Fibroblast of mammary gland (primary cell): ENCODE measurements at places on chromosomes 5 and 9.

DNA sequence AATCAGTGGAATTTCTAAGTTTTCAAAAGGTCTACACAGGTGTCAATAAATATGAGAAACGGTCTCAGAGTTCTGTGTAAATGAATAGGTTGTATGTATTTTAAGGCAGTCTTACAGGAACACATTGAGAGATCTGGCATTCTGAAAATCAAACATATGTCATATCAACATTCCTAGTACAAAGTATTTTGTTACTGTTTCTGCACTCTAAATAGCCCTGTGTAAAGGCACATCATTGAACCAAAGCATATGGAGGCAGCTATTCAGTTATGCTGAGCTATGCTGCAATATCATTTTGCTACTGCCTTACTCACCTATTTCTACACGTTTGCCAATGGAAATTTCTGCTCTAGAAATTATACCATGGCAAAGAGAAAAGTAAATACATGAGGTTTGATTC is 379.1 kb downstream of the KIAA0825 start:
- DNase-seq, result no peak

DNA sequence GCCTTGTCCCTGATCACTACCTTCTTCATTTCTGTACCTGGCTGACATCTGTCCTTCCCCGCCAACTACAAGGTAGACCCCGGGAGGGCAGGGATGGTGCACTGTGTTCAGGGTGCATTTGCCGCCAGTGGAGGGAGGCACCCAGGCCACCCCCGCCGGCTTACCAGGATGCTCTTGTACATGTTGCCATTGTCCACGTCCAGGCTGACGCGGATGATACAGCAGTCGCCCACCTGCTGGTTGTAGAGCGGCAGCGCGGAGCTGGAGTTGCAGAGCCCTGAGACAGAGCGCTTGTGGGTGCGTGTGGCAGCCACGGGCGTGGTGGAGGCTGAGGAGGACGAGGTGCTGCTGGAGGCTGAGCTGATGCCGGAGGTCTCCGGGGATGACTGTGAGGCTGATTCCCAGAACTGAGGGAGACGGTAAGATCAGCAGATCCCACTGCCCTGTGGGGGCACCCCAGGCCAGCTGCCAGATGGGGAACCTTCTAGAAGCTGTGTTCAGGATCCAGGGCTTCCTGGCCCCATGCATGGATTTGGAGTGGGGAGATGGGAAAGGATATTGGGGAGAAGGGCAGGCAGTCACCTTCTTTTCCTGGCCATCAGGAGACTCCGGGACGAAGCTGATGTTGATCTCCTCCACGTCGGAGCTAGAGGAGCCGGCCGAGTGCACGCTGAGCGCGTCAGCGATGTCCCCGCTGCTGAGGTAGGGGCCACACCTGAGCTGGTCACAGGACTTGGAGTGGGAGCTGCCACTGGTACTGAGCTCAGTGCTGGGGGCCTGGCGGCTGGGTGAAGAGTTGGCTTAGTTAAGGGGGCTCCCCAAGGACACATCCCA is 19.5 kb downstream of the RALGDS start:
- no peak for DNase-seq

DNA sequence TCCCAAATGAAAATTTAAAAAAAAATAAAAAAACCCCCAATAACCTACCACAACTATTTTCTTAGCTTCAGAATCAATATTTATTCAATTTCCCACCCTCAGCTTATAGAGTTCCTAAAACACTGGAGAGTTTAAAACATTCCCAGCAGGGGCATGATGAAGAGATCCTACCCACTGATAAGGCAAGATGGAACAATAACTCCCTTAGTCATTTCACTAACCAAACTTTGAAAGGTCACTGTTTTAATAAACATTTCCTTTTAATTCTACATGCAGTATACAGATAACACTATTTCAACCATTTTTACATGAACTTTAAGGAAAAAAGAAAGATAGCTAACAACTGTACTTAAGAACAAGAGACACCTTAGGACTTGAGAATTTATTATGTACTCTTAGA is 34.9 kb upstream of the ACOT12 start:
- no peak for DNase-seq

- no peak for DNase-seq
These were observed 344.6 kb downstream of the PDE4D start for GRCh38 chr5:59548807-59549357.
